Psoas muscle (tissue), 8 donors: ENCODE measurements at places on chromosomes 3 and 15. TPM values are rescaled to one million over a fixed set of nuclear protein-coding genes. Genes with fewer than 3 reads are reported as not detected.

Gene NR1I2
- total RNA-seq = not detected

Gene MORC1
- total RNA-seq = not detected

Gene MAN2C1
- 113 TPM for total RNA-seq

Gene SLC6A20
- 0.54 TPM for total RNA-seq

Gene TMIE
- total RNA-seq = 2.2 TPM

Gene STRIT1
- 811 TPM for total RNA-seq

Gene SIDT1
- 0.39 TPM for total RNA-seq

Gene SSUH2
- total RNA-seq = 0.24 TPM

DNA sequence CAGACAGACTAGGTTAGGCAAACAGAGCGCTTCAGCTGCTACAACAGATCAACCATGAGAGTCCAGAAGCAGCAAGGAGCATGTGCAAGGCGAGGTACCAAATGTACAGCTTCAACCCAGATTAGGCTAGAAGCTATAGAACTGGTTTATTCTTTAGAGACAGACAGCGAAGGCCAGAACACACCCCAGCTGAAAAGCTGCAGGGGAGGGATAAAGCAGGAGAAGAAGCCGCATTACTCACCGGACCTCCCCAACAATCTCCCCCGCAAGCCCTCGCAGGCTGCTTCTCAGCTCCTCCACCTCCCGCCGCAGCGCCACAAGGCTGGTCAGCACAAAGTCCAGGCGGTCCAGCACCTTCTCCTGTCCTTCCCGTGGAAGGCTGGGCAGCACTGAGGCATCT, 3.3 kb downstream of the RMDN3 start:
- H3K4me1 ChIP-seq = peaks cover 18% of the 10 kb centered on the region
- no peaks in the 10 kb centered on the region for H3K27me3 ChIP-seq
- DNase-seq = no peak
- H3K36me3 ChIP-seq = peaks cover 6% of the 10 kb centered on the region
- H3K27ac ChIP-seq = no peak overlapping the region

DNA sequence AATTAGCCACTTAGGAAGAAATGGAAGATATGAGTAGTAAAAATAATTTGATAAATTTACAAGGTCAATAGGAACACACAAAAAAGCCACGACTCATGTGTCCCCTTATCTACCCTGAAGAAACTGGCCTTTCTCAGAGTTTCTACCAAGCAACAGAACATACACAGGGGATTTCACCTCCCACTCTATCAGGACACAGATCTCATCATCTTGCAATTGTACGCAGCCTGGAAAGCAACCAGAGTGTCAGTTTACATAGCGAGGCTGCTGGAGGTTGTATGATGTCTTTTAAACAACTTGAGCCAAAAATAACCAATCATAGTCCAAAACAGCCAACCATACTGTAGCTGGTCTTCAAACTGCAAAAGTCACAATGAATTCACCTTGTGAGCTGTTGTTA, 19.7 kb upstream of the LMOD3 start:
- peaks cover 24% of the 10 kb centered on the region for H3K4me1 ChIP-seq
- H3K27ac ChIP-seq = peak overlapping the region; percentile 88
- no peak for DNase-seq
- H3K27me3 ChIP-seq = no peaks in the 10 kb centered on the region

- H3K27ac ChIP-seq = no peak overlapping the region
- no peak for DNase-seq
- H3K27me3 ChIP-seq = no peaks in the 10 kb centered on the region
- H3K36me3 ChIP-seq = no peaks in the 10 kb centered on the region
- peaks cover 3% of the 10 kb centered on the region for H3K4me1 ChIP-seq
These were observed 4.1 kb downstream of the FBN1 start for GRCh38 chr15:48641416-48641815.

- H3K36me3 ChIP-seq = no peaks in the 10 kb centered on the region
- H3K4me3 ChIP-seq = no peak overlapping the region
- H3K27ac ChIP-seq = no peak overlapping the region
- peaks cover 6% of the 10 kb centered on the region for H3K4me1 ChIP-seq
- H3K27me3 ChIP-seq = peaks cover 7% of the 10 kb centered on the region
These were observed 4.5 kb upstream of the TLNRD1 start for GRCh38 chr15:80996247-80996646.

DNA sequence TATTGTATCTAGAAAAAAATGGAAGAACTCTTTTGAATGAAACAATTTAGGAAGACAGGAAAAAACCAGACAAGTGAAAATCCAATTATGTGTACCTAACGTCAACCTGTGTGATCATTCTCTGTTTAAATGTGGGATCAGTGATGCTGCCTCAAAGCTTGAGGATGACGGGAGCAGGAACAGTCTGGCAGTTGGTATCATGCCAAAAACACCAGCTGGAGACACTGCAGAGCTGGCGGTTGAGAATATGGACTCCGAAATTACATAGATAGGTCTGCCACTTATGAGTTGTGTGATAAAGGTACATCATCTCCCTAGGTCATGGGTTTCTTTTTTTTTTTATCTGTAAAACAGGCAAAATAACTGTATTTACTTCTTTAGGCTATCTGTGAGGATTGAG, 480.5 kb downstream of the CNTN4 start:
- H3K36me3 ChIP-seq = no peaks in the 10 kb centered on the region
- no peak overlapping the region for H3K27ac ChIP-seq
- no peaks in the 10 kb centered on the region for H3K27me3 ChIP-seq
- no peak for DNase-seq
- no peaks in the 10 kb centered on the region for H3K4me1 ChIP-seq

DNA sequence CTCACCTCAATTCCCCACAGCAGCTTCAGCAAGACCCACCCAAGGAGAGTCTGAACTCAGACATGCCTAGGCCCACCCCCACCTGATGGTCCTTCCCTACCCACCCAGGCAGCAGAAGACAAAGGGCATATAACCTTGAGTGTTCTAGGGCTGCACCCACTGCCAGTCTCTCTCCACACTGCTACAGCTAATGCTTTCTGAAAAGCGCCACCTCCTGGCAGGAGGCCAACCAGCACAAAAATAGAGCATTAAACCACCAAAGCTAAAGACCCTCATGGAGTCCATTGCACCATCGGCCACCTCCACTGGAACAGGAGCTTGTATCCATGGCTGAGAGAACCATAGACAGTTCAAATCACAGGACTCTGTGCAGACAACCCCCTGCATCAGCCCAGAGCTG, 11.3 kb upstream of the RPL39L start:
- no peak for DNase-seq
- H3K4me3 ChIP-seq = no peak overlapping the region
- H3K36me3 ChIP-seq = no peaks in the 10 kb centered on the region
- H3K27ac ChIP-seq = no peak overlapping the region
- no peaks in the 10 kb centered on the region for H3K4me1 ChIP-seq
- no peaks in the 10 kb centered on the region for H3K27me3 ChIP-seq

GRCh38 chr3:62822905-62823304, 52.3 kb downstream of the CADPS start:
- H3K27ac ChIP-seq = no peak overlapping the region
- DNase-seq = no peak
- H3K4me3 ChIP-seq = no peak overlapping the region
- peaks cover 4% of the 10 kb centered on the region for H3K27me3 ChIP-seq
- H3K36me3 ChIP-seq = no peaks in the 10 kb centered on the region
- no peaks in the 10 kb centered on the region for H3K4me1 ChIP-seq

DNA sequence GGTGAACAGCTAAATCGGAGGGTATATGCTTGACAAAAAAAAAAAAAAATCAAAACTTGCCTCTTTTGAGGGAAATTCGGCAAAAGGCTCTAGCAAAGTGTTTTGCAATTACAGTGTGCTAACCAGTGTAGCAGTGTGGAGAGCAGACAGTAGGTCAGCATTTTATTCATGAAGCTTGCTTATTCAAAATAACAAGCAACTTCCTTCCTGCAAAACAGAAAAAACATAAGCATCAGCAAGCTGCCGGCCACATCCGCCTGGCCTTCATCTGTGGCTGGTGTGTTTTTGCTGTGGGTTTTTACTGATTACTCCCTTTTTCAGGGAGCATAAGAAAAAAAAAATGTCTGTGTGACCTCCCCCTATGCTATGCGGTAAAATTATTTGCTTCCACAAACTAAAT, 434.1 kb downstream of the OCA2 start:
- no peaks in the 10 kb centered on the region for H3K4me1 ChIP-seq
- no peaks in the 10 kb centered on the region for H3K27me3 ChIP-seq
- no peak for DNase-seq

- no peak for DNase-seq
- H3K4me3 ChIP-seq = no peak overlapping the region
- H3K27me3 ChIP-seq = no peaks in the 10 kb centered on the region
- no peaks in the 10 kb centered on the region for H3K4me1 ChIP-seq
- H3K36me3 ChIP-seq = peaks cover 2% of the 10 kb centered on the region
These were observed 2.4 kb upstream of the TMEM89 start for GRCh38 chr3:48623851-48624547.

DNA sequence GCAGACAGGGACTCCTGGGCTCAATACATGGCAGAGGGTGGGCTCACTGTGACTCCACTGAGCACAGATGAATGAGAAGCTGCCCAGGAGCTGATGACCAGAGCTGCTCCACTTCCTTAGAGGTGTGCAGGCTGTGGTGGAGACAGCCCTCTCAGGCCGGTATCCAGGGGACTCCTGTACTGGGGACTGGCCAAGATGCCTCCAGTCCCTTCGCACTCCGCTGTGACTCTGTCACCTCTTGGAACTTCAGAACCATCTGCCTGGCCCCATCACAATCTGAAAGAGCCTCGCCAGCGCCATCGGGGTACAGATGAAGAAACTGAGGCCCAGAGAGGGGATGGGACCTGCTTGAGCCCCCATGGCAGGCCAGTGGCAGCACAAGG, 111.2 kb downstream of the ETFA start:
- peaks cover 49% of the 10 kb centered on the region for H3K4me1 ChIP-seq
- H3K4me3 ChIP-seq = no peak overlapping the region
- H3K27ac ChIP-seq = peak overlapping the region; percentile 82
- peaks cover 10% of the 10 kb centered on the region for H3K36me3 ChIP-seq

DNA sequence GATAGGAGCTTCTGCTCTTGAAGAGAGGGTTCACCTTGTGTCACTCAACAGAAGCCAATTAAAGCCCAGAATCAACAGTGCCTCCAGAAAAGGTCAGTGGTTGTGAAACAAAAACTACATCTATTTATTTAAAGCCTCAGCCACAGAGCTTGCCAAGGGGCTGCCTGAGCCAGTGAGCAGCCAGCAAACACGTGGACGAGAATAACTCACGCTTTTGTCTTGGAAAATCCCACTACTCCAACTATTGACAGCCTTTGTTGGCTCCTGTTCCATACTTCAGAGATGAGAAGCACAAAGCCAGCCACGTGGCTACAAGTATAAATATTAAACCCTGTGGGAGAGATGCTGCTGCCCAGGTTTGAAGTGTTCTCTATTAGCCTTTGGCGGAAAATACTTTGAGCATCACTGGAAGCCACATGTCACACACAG, 10.3 kb downstream of the GPR156 start:
- no peak overlapping the region for H3K27ac ChIP-seq
- H3K4me3 ChIP-seq = no peak overlapping the region
- no peaks in the 10 kb centered on the region for H3K27me3 ChIP-seq
- DNase-seq = no peak
- H3K4me1 ChIP-seq = peaks cover 9% of the 10 kb centered on the region

DNA sequence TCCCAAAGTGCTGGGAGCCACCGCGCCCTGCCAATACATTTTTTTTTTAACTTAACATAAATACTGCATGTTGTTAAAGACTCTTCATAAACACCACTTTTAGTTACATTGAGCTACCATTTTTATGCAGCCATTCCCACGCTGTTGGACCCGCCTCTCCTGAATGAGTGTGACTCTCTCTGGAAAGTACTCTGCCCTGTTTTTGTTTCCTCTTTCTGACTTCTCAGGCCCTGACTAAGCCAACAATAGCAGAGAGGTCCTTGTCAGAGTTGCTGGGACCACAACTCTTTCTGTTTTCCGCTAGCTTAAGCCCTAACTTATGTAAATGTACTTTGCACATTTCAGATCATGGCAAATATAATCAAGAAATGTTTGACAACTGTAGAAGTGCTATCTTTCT, 35.2 kb downstream of the PARP15 start:
- H3K27me3 ChIP-seq = no peaks in the 10 kb centered on the region
- DNase-seq = no peak
- no peak overlapping the region for H3K4me3 ChIP-seq
- no peaks in the 10 kb centered on the region for H3K36me3 ChIP-seq

- no peaks in the 10 kb centered on the region for H3K36me3 ChIP-seq
- H3K4me3 ChIP-seq = no peak overlapping the region
- DNase-seq = no peak
These were observed 716.9 kb downstream of the ZBBX start for GRCh38 chr3:166663194-166663593.

GRCh38 chr3:81277853-81278252, 483.6 kb downstream of the GBE1 start:
- no peak overlapping the region for H3K27ac ChIP-seq

DNA sequence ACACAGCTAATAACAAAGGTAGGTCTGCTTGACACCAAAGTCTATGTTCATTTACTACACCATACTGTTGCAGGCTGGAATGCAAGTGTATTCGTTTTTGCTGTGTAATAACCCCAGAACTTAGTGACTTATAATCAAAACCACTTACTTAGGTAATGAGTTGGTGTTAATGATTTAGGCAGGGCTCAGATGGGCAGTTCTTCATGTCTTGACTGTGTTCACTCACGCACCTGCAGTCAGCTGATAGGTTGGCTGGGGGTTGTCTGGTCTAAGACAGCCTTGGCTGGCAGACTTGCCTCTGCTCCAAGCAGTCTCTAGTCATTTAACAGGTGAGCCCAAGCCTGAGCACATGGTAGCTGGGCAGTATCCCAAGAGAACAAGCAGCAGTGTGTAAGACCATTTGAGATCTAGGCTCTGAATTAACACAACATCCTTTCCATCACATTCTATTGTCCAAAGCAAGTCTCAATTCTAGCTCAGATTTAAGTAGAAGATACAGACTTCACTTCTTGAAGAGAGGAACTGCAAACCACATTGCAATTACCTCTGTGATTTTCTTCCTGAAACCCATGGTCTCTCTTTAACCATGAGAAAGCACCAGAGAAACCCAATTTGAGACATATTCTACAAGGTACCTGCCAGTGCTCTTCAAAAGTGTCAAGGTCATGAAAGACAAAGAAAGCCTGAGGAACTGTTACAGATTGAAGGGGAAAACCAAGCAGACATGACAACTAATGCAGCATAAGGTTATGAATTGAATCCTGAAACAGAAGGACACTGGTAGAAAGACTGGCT, 13.3 kb upstream of the DCLK3 start:
- H3K36me3 ChIP-seq = no peaks in the 10 kb centered on the region
- no peaks in the 10 kb centered on the region for H3K27me3 ChIP-seq
- no peak for DNase-seq

GRCh38 chr3:119880966-119881365, 99.1 kb downstream of the NR1I2 start:
- H3K36me3 ChIP-seq = no peaks in the 10 kb centered on the region
- no peak overlapping the region for H3K27ac ChIP-seq
- H3K4me3 ChIP-seq = no peak overlapping the region
- no peaks in the 10 kb centered on the region for H3K27me3 ChIP-seq

GRCh38 chr15:75167588-75168350, 33.9 kb upstream of the C15orf39 start:
- H3K27ac ChIP-seq = no peak overlapping the region
- no peak overlapping the region for H3K4me3 ChIP-seq
- no peaks in the 10 kb centered on the region for H3K4me1 ChIP-seq
- no peaks in the 10 kb centered on the region for H3K27me3 ChIP-seq
- DNase-seq = no peak

DNA sequence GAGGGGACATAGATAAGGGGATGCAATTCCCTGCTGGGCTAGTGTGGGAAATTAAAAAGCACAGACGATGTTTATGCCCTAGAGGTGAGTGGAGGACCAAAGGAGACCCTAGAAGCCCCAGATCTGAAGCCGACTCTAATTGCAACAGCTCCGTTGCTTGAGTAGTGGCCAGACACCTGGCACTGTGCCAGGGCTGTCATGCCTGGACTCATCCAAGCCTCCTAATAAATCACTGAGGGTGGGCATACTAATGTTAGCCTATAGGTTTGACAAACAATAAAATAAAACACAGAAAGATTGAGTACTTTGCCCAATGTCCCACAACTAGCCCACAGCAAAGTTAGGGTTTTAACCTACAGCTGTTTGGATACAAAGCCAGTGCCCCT, 25.4 kb upstream of the MRPS22 start:
- H3K4me1 ChIP-seq = no peaks in the 10 kb centered on the region
- no peaks in the 10 kb centered on the region for H3K27me3 ChIP-seq
